ENCODE measurements at places on chromosomes 16 and 17.
A peak's percentile ranks its signal among the peaks of the same experiment; 100 is the strongest.

GRCh38 chr16:49439050-49439449 lies 65.4 kb downstream of the C16orf78 start:
- DNase-seq = no peak

DNA sequence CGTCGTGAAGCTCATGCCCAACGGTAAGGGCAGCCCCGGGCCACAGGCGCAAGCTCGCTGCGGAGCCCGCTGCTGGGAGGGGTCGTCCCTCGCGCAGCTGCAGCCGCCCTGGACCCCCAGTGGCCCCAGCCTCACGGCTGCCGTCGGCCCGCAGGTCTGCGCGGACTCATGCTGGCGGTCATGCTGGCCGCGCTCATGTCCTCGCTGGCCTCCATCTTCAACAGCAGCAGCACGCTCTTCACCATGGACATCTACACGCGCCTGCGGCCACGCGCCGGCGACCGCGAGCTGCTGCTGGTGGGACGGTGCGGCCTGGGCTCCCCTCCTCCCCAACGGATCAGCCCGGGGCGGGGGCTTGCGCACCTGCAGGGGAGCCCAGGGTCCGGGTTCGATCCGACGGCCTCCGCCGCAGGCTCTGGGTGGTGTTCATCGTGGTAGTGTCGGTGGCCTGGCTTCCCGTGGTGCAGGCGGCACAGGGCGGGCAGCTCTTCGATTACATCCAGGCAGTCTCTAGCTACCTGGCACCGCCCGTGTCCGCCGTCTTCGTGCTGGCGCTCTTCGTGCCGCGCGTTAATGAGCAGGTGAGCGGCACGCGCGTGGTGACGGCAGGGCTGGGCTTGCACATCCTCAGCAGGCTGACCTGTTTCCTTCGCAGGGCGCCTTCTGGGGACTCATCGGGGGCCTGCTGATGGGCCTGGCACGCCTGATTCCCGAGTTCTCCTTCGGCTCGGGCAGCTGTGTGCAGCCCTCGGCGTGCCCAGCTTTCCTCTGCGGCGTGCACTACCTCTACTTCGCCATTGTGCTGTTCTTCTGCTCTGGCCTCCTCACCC lies 5.8 kb downstream of the SLC5A2 start:
- no peak for DNase-seq

GRCh38 chr17:50954641-50955121 lies 88.5 kb upstream of the TOB1 start:
- DNase-seq = no peak

DNA sequence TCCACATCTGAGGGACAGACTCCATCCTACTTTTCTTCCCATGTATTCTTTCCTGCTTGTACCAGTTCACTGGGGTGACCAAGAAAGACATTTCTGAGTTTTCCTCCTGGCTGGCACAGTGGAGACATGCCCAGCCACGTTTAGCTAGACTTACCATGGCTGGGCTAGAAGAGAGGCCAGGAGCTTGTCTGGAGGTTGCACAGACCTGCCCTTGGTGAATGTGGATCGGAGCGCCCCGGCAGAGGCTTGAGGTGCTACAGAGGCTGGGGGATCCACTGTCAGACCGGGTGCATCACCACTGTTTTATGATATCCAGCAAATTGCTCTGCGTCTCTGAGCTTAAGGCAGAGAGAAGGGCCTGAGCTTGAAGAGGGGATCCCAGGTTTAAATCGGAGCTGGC lies 3.5 kb downstream of the IL4R start:
- DNase-seq = no peak

- no peak for DNase-seq
Measured at GRCh38 chr16:19236561-19237209, 48.8 kb upstream of the CLEC19A start.

DNA sequence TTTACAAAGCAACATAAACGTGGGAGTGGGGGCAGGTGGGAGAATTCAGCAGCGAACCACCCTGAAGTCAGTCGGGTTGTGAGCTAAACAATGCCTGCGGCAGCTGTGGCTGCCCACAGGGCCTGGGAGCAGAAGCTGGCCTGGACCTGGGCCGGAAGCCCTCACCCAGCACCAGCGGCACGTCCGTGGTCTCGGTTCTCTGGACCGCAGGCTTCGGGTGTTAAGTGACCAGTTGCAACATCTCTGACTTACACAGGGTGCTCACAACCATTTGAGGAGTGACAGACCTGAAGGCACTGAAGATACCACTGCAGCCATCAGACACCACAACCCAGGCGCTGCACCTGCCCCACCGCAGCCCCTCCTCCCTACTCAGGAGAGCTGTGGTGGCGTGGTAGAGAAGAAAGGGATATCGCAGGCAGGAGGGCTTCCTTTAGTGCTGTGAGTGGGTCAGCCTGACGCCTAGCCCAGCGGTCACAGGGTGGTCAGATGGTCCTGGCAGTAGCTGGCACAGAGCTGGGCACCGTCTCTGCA lies 33.8 kb downstream of the CBFA2T3 start:
- DNase-seq = no peak

DNA sequence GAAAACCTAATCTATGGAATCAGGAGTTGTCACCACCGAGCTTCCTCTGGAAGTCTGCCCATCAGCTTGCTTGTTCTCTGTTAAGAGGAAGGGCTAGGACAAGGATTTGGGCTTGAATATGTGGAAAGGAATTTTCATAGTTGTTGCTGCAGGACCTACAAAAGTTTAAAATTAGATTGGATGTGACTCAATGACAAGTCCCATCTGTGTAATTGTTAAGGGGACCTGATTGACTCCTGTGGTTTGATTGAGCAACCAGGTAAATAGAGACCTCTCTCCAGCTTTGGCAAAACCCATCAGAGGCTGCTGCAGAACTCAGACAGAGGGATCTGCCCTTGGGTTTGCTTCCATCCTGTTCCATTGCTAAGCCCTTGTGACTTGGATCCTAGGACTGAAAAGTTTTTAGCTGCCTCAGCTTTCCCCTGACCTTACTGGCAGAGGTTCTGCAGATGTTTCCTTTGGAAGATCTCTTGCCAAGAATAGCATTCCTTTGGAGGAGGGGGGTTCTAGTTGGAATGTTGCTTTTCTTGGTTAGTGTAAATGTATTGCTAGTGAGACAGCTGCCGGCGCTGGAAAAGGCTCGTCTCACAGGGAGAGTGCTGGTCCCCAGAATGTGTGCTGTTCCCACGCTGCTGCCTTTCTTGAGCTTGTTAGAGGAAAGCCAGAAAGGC lies 50.0 kb downstream of the SF3B3 start:
- DNase-seq = no peak

DNA sequence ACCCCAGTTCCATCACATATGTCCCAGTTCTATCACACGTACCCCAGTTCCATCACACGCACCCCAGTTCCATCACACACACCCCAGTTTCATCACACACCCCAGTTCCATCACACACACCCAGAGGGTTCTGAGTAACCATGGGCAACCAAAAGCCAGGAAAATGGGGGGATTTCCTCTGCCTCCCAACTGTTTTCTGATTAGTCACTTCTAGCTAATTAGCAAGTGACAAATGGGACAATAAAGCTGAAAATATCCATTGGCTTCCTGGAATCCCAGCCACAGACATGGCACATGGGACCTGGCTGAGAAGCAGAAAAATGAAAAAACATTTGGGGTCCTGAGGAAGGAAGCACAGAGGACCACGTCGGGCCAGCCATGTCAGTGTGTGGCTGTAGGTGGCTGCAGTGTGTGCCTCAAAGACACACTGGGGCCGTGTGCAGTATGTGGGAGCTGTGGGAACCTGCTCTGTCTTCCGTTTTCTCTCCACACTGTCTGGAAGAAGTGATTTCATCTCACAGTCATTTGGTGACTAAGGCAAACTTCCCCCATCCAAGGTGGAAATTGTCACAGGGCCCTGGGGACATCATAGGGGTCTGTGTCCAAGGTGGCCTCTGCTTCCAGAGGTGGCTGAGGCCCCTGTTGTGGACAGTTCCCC lies 106.7 kb downstream of the CMIP start:
- DNase-seq = peak; percentile 72

GRCh38 chr17:20028443-20028842 lies 19.3 kb downstream of the SPECC1 start:
- DNase-seq = peak; percentile 83

GRCh38 chr16:2471653-2472487 lies 773 bp downstream of the NTN3 start:
- no peak for DNase-seq

GRCh38 chr17:72063756-72064450 lies 56.9 kb upstream of the SOX9 start:
- no peak for DNase-seq

DNA sequence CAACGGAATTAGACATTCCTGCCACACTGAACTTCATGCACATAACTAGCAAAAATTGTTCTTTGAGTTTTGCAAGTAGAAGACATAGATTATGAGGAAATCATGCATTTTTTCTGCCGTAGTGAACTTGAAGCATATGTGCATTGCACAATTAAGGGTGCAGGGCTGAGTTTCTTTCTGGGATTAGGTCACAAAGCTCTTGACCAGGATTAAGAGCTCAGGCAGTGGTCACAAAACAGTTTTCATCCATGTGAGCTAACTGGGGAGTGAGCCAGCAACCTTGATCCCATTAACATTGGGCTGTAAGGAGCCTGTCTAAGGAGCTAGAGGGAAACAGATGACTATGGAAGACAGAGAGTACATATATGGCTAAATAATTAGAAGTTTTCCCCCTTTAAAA lies 143.7 kb downstream of the PMP22 start:
- no peak for DNase-seq

DNA sequence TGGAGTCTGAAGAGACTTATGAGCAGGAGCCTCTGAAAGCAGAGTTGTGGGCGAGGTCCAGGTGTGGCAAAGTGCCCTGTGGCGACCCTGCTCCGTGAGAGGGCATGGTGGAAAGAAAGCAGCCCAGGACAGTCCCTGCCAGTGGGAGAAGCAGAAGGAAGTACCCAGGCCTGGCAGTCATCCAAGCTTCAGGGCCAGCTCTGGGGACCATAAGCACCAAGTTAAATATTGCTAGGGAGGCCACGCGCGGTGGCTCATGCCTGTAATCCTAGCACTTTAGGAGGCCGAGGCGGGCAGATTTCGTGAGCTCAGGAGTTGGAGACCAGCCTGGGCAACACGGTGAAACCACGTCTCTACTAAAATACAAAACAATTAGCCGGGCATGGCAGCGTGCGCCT lies 4.9 kb upstream of the ASGR1 start:
- peak; percentile 35 for DNase-seq

- no peak for DNase-seq
Measured at GRCh38 chr17:13518261-13519000, 83.3 kb downstream of the HS3ST3A1 start.

- no peak for DNase-seq
Measured at GRCh38 chr16:66382171-66382965, 15.9 kb downstream of the CDH5 start.

GRCh38 chr17:8476741-8477140 lies 41.1 kb downstream of the NDEL1 start:
- DNase-seq = no peak

- no peak for DNase-seq
Measured at GRCh38 chr16:11497851-11498289, 88.8 kb downstream of the LITAF start.

GRCh38 chr17:57279432-57279831 lies 23.1 kb downstream of the MSI2 start:
- no peak for DNase-seq

GRCh38 chr16:12462426-12463280 lies 341.0 kb downstream of the CPPED1 start:
- peak; percentile 49 for DNase-seq

All from inflammatory macrophage treated with lipopolysaccharide for 1 hour (primary cell).